AG09309 (cell line): ENCODE measurements at places on chromosomes 12 and 14.
A peak's percentile ranks its signal among the peaks of the same experiment; 100 is the strongest.

DNA sequence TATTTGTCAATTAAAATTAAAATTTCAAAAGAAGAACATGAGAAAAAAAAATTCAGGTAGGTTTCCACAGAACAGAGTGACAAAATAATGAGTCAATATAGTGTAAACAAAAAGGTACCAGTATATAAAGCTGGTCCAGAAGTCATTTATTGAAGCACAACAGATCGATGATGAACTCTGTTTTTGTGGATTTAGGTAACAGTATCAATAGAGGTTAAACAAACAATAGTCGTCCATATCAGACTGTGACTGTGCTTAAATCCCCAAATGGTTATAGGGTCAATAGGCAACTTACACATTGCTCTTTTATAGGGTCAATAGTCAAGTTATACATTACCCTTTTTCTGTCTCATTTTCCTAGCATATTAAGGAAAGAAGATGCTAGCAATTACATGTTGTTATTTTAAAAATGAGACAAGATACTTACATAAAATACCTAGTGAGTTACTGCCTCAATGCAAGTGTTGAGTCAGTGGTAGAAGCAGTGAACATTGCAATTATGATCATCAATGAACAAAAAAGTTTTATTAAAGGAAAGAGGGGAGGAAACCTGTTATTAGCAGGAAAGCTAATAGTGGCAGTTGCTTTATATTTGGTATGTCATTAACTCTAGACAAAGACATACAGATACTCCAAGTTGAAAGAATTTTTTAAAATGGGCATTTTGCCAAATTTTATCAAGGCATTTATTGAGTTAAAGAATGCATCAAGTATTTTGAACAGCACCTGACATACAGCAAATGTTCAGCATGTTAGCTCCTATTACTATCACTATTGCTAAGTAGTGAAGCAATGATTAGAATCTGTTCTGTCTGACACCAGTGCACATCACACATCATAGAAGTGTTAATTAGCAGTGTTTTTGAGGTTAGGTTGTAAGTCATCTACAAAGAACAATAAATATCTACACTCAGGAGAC lies 102.9 kb downstream of the CCER1 start:
- DNase-seq: no peak

DNA sequence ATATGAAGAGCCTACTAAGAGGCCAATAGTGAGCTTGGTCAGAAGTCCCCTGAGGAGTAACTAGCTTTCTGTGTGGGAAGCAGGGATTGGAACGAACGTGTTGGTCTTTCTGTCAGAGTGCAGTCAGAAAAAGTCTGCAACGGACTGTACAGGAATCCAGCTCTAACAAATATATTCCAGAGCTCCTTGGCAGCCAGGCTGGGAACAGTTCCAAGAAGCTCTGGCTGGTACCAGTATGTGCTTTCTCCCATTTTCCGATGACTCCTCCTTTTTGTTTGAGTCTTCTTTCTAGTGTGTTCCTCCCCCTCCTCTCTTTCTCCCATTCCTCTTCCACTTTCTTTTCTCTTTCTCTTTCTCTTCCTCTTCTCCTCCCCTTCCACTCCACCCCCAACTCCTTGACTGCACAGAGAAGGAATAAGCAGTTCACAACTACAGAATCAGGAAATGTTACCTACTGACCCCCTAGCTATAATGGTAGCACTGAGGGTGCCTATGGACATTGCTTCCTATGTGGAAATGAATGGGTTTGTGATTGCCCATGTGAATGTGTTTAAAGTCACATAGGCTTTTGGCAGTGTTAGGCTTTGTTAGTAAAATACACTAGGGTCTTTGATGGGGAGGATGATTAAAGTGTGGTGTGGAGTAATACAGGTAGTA lies 59.9 kb downstream of the TTLL5 start:
- DNase-seq: peak; percentile 10

DNA sequence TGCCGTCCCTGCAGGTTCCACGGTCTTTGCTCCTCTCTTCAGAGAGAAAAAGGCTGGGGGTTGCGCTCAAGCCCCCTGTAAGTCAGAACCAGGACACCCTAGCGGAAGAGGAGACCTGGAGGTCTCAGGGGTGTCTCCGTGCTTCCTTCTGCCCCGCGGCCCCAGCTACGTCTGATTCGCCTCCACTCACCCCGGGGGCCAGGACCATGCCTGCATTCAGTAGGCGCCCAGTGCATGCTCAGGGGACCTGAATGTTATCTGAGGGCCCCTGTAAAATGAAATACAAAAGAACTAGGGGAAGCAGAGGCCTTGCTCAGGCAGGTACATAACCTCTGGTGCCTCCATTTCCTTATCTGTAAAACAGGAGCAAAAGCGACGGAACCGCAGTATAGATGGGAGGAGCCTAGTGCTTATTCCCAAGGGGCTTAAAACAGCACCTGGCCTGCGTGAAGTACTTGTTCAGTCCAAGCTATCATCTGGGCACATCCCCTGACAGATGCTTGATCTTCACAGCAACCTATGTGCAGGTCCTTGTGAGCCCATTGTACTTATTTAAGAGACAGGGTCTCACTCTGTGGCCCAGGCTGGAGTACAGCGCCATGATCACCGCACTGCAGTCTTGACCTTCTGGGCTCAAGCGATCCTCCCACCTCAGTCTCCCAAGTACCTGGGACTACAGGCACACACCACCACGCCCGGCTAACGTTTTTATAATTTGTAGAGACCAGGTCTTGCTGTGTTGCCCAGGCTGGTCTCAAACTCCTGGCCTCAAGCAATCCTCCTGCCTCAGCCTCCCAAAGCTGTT lies 110.3 kb upstream of the NCOR2 start:
- DNase-seq: no peak

GRCh38 chr14:65040666-65041433 lies 54.2 kb downstream of the FNTB start:
- DNase-seq: no peak

DNA sequence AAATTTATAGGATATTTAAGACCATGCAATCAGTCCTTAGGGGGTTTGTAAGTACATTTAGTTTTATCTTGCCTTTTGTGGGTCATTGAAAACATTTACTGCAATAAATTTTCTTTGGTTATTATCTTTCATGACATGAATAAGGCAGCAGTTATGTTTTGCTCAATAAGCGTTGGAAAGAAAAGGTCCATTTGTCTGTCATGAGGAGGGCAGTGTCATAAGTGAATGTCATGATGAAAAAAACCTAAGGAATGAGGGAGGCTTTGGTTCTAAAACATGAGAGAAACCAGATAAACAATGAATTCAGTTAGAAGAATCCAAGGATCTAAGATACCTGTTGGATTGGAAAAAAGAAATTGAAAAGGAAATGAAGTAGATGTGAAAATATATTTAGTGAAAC lies 209.4 kb downstream of the NAV3 start:
- DNase-seq: no peak

GRCh38 chr12:130719263-130719859 lies 3.3 kb upstream of the RIMBP2 start:
- DNase-seq: no peak

GRCh38 chr12:130955238-130955816 lies 1.6 kb downstream of the ADGRD1 start:
- no peak for DNase-seq

DNA sequence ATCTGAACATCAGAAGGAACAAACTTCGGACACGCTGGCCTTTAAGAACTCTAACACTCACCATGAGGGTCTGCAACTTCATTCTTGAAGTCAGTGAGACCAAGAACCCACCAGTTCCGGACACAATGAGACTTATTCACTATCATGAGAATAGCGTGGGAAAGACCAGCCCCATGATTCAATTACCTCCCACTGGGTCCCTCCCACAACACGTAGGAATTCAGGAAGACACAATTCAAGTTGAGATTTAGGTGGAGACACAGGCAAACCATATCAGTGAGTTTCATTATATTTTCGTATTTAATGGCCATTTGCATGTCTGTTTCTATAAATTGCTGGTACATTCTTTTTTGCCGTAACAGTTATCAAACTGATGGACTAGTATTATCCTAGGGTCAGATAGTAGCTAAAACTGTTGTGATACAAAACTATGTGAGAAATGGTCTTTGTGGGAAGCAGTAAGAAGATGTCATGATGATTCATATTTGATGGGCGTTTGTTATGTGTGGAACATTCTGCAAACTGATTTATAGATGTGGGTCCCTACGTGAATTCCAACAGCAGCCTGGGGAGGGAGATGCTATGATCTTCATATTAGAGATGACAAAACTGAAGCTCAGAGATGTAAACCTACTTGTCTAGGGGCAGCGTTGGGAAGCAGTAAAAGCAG lies 282.4 kb upstream of the TMEM132C start:
- no peak for DNase-seq

- no peak for DNase-seq
Observed at GRCh38 chr14:79404874-79405511, 806.3 kb downstream of the DIO2 start.

DNA sequence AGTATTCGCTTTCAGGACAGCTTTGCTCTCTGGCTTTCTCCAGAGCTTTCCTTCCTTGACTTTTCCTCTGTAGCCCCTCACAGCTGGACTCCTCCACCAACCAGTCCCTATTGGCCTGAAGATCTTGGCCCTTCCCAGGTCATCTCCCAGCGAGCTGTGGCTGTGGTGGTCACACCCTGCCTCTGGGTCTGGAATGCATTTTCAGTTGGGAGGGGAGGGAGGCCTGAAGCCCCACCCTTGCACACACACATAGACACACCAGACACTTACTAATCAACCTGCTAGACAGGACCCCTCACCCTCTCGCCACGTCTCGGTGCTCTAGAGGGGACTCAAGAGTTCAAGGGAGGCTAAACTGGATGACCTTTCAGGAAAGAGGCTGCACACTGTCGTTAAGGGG lies 13.9 kb downstream of the JDP2 start:
- no peak for DNase-seq

- no peak for DNase-seq
Observed at GRCh38 chr14:34826661-34827060, 48.5 kb downstream of the BAZ1A start.

GRCh38 chr14:99148131-99148530 lies 123.9 kb downstream of the BCL11B start:
- no peak for DNase-seq

DNA sequence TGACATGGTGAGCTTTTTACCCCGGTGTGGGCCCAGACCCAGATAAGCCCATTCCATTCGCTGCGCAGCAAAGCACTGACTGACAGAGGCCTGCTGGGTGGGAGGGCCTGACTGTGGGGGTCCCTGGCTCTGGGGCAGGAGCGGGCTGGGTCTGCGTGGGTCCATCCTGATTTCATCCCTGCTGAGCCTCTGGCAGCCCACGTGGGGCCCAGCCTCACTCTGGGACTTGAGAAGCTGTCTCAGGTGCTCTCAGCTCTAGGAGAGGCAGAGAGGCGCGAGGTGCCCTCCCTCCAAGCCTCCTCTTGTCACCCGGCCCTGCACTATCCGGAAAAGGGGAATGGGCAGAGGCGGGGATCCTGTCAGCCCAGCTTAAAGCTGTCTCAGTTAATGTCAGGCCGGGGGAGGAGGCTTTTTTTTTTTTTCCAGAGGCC lies 927 bp downstream of the ABCB9 start:
- DNase-seq: no peak

DNA sequence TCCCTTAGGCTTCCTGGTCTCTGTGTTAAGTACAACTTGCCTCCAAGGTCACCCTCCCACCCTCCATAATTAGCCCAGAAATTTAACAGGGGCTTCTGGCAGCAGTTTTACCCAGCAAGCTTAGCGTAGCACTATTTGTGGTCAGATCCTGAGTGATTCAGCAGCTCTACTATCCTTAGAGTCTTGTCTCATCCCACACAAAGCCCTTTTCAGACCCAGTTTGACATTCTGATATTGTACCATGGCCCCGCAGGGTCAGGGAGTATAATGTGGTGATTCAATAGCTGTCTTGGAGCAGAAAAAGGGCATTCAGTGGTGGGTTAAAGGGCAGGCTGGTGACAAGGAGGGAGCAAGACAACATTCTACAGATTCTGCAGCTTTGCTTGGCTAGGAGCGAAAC lies 153.8 kb upstream of the DDHD1 start:
- no peak for DNase-seq

GRCh38 chr12:114400925-114401324 lies 5.0 kb downstream of the TBX5 start:
- peak; percentile 67 for DNase-seq

GRCh38 chr12:88111074-88111652 lies 30.7 kb downstream of the CEP290 start:
- peak; percentile 21 for DNase-seq

DNA sequence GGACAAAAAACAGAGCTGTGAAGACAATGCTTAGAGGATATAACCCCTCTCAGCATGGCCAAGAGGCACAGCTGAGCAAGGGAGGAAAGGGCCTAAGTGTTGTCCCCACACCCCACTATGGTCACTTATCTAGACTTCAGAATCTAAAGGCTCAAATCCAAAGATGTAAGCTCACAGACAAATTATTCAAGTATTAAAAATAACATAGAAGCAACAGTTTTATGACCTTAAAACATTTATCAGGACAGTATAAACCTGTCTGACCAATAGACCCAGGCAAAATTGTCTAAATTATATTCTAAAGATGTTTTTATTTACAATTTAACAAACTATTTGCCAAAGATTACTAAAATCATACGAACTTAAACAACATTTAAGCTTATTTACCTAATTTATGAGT lies 28.1 kb upstream of the PRICKLE1 start:
- DNase-seq: no peak

DNA sequence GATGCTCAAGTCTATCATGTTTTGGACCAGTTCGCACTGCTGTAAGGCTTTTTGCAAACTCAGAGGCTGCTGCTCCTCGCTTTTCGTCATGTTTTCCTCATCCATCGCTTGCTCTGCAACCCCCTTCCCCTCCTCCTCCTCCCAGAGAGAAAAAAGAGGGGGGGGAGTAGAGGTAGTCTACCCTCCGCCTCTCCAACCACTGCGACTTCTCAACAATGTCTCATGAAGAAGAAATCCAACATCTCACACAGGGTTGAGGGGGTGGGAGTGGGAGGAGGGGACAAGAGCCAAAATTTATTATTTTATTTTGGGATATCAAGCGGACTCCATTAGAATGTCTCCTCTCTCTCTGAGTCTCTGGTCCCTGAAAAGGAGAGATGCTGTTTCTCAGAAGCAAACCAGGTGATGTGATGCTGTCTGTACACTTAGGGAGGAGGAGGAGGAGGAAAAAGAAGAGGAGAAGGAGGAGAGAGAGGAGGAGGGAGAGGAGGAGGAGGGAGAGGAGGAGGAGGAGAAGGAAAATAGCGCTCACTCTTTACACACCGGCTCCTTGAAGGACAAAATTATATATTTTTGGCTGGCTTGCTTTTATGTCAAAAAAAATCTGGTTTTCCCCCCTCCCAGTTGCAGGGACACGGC lies 520 bp downstream of the KSR2 start:
- DNase-seq: no peak
